NCI-H1694 (cell line): ENCODE measurements at places on chromosomes 5 and 9.

DNA sequence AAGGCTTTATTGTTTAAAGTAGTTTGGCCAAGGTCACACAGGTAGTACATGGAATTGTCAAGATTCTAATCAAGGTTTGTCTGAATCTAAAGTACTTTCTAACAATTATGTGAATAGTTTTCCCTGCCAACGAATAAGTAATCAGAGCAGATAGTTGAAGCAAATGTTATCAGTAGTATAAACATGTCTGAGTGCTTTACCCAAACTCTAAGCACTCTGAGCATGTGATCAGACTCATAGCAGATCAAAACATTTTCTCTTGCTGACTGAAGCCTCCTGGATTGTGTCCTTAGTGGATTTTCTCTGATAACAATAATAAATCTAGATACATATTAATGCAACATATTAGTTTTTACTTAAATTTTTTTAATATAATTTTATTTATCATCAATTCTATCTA lies 995.0 kb downstream of the EFNA5 start:
- no peak for DNase-seq

- DNase-seq: no peak
These were observed 87.6 kb downstream of the DAP start for GRCh38 chr5:10673407-10673806.

DNA sequence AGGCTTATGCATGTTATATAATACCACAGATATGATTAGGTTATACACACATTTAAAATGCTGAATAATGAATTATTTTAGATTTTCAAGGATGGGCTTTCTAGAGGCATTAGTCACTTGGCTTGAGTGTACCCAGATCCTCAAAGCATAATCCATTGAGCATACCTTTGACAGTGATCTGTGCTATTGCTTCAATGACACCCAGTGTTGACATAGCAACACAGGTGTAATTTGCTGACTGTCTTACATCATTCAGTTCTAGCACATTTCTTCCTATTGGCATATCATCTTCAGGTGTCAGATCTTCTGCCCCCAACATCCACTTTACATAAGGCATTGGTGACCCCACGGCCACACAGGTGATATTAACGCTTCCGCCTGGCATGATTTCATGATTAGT lies 721.5 kb upstream of the DMAC1 start:
- no peak for DNase-seq

DNA sequence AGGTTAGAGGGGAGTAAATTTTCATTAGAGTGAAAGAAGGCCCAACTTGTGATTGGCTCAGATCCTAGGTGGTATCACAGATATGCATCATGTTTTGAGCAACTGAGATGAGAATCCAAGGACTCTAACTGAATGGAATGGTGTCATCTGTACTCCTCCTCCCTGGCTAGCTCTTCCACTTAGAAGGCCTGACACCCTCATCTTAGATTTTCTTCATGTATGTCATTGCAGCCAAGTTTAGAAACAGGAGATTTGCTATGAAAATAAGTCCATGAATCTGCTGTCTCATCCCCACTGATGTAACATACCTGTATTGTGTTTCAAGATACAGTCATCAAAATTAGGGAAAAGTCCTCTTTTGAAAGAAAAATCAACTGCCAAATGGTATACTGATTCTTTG lies 54.4 kb downstream of the ITGA1 start:
- no peak for DNase-seq

DNA sequence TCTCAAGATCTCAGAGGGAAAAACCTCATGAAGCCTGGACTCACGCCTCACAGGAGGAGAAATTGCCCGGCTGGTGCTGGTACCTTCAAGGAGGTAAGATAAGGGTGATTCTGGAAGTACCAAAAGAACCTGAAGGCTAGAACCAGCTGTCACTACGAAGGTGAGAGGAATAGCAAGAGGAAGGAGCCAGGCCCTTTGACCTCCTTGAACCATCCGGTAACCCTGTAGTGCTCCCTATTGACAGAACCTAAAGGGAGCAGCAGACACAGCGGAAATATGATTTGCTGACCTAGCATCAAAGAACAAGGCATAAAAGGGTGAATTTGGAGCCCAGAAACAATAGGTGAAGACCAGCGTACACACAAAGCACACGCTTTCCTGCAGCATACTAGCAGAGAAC lies 92.2 kb downstream of the DOCK8 start:
- no peak for DNase-seq

- DNase-seq: no peak
These were observed 369.3 kb downstream of the BNC2 start for GRCh38 chr9:16501141-16501540.

GRCh38 chr5:132808866-132809265 lies 4.2 kb upstream of the SOWAHA start:
- DNase-seq: no peak

- no peak for DNase-seq
These were observed 58.1 kb downstream of the TMEM252 start for GRCh38 chr9:68482548-68482947.

DNA sequence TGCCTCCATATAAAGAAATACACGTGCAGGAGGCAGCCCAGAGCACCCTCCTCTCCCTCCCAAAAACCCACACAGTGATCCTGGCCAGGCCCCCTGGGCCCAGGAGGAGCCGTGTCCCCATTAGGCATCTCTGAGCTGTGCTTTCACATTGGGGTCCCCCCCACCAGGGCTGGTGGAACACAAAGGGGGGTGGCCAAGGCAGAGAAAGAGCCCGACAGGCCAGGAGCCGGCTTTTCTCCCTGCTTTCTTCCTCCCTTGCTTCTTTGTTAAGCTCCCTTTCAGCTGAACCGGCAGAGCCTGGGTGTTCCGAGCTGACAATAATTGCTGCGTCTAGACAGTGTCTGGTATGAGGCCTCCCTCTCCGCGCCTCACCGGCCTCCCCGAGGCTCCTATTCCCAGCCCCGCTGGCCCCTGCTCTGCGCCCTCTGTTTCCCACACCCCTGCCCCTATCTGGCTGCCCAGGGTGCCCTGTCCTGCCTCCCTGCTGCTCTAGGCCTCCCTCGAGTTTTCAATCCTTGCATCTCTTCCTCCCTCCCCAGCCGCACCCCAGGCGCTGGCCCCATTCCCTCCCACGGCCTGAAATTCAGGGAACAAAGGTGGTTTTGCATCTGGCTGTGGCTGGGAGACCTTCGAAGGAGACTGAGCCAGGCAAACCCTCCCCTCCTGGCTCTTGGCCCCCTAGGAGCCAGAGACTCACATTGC lies 120.6 kb downstream of the C9orf50 start:
- no peak for DNase-seq

GRCh38 chr5:93191035-93191817 lies 389.8 kb downstream of the NR2F1-AS1 start:
- no peak for DNase-seq

DNA sequence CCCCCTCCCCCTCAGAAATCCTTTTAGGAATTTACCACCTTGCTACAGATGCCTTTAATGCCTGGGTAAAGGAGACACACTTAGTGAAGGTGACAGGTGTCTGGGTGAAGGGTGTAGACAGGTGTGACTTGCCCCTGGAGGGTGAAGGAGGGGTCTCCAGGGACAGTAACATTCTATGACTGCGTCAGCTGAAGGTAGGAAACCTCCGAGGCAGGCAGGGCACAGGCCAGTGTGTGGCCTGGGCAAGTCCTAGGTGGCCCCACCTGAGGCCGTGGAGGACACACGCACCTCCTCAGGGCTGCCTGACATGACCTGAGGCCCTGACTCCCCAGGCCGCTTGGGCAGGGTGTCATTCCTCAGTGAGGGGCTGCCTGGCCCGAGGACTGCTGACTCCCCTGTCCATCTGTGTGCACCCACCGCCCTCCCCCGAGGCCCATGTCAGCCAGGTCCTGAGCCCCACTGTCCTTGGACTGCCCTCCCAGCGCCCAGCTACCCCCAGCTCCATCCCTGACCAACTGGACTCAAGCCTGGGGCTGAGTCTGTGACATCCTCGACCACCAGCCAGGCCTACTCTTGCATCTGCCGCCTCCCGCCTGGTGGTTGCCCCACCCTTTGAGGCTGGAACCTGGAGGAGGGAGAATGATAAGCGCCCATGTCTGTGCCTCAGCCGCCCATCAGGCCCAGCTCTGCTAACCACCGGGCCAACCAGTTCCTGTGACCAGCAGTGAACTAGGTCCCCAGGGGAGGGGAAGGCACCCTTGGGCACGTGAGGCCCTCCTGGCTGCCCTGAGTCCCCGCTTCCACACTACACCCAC lies 18.4 kb downstream of the CARD19 start:
- DNase-seq: no peak

- no peak for DNase-seq
These were observed 1.8 kb downstream of the CTXN3 start for GRCh38 chr5:127650649-127651048.

GRCh38 chr5:69530561-69531405 lies 29.2 kb upstream of the GTF2H2C start:
- DNase-seq: no peak

- no peak for DNase-seq
These were observed 228.3 kb upstream of the RASEF start for GRCh38 chr9:83291196-83291595.

DNA sequence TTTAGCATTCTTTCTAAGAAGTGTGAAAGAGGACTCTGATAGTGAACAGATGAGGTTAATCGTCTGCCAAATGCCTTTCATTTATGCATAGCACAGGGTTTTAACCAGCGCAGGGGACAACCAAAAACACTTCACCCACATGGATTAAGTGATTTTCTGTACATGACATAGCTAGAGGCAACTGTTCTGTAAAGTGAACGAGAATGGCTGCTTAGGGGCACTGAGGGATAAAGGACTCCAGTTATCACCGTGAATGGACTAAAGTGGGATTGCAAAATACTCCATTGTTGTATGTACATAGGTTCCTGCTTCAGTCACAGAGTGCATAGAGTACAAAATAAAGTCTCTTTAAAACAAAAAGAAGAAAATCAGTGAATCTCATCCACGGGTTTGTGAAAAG lies 456.8 kb downstream of the DMAC1 start:
- DNase-seq: no peak

- DNase-seq: no peak
These were observed 12.3 kb upstream of the KCNIP1 start for GRCh38 chr5:170491479-170491878.

- DNase-seq: no peak
These were observed 98.7 kb downstream of the SLC24A2 start for GRCh38 chr9:19690128-19690527.

GRCh38 chr9:27348785-27349697 lies 52.1 kb upstream of the EQTN start:
- peak; percentile 38 for DNase-seq

- no peak for DNase-seq
These were observed 47.3 kb downstream of the WNK2 start for GRCh38 chr9:93231121-93231694.

DNA sequence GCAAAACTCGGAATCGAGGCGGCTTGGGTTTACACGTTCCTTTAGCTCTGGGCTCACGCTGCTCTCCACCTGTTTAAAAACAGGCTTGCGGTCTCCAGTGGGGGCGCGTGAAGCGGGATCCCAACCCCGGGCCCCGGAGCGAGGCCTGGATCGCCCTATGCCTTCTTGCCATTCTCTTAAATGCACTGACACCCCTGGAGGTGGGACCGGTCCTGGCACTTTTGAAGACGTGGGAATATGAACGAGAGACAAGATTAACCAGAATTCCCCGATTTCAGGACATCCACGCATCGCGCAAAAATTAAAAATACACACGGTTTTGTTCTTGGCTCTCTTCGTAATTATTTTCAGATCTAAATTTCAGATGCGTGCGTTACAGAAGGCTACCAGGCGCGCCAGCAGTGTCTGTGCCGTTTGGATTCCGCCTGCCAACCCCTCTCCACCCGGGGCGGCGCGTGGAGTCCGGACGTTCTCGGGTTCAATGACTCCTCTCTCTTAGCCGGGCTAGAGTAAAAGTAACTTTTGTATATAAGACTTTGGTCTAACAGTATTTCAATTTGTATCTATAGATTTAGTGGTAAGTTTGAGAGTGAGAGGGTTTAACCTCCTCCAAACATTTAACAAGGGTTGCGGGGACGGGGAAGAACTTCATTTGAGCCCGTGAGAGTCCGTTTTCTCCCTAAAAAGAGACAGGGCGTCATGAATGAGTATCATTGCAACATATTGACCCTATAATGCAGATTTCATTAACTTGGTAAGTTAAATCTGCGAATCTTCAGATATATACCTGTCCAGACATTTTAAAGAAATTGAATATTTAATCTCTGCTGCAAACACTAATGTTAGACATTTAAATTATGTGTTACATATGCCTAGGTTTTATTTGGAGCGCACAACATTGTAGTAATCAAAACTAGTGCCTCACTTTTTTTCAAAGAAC lies 3.8 kb downstream of the FOXD1 start:
- DNase-seq: no peak
